ENCODE measurements at places on chromosomes 2 and 18.

DNA sequence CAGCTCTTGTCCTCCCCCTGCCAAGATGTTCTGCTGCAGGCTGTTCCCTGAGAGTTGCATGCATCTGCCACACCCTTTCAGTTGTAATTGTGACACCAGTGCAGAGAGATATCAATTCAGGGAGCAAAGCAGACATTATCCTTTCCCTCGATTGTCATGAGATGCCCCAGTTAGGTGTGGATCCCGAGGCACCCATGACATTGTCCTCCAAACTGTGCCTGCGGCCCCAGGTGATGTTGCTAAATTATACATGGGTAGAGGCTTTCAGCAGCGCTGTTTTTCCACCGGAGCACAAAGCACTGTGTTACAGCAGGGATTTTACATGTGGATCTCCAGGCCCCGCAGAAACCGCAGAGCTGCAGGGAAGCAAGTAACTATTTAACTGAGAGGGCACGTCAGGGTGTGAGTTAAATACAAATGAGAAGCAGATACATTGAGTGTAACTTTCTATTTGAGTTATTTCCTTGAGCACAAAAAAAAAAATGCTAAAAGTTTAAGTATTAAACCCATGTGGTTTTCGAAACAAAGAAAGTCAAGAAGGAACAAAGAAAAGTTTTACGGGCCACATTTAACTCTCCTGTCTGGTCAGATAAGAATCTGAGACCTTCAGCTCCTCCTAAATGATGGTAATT is 90.3 kb upstream of the BCL2L11 start:
- DNase-seq = no peak

DNA sequence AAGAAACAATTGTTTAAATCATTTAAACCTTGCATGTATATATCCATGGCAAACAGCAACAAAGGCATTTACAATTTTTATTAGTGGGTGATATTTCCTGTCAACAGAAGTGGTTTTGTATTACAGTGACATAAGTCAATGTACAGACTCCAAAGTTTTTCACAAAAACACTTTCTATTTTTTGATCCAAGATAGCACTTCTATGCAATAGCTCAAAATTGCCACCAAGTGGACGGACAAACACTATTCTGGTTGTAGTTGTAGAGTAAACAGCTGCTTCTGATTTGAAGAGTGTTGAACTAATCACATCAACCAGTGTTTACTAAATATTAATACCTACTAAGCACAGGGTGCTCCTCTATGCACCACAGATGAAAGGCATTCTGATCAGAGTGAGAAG is 421.4 kb downstream of the NCKAP5 start:
- DNase-seq = no peak

GRCh38 chr2:100870652-100871531 is 51.0 kb downstream of the NPAS2 start:
- DNase-seq = no peak

- DNase-seq = no peak
Measured at GRCh38 chr2:104975371-104975770, 62.5 kb upstream of the MRPS9 start.

DNA sequence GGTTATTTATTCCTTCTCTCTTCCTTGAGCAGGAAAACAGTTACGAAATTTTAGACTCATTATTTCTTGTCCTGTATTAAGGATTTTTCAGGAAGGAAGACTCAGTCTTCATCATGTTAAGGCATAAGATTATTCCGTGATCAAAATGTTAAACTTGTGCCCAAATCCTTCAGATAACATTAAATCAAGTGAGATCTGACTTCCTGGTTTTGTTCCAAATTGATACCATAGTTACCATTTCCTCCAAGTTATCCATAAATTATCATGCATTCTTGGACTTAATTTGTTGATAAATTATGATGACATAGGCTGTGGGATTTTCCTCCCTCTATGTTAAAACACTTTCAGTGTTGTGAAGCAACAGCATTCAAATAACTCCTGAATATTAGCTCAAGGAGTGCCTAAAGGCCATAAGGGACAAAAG is 31.9 kb downstream of the EFEMP1 start:
- DNase-seq = no peak

DNA sequence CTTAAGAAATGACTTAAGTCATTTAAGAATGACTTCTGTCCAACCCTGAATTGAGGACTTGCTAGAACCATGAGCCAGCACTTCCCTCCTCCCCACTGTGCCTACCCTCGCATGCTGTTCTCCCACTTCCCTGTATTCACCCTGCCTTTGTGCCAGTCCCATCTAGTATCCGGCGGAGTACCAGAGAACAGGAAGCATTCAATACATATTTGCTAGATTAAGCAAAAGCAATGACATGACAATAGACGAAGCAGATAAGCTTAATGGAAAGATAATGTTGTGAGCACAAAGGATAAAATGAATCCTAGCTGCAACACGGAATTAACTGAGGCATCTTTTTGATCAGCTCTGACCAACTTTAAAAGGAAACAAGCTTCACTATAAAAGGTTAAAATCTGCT is 328.5 kb downstream of the TDRD15 start:
- no peak for DNase-seq

GRCh38 chr18:54392543-54393023 is 34.9 kb downstream of the C18orf54 start:
- no peak for DNase-seq

DNA sequence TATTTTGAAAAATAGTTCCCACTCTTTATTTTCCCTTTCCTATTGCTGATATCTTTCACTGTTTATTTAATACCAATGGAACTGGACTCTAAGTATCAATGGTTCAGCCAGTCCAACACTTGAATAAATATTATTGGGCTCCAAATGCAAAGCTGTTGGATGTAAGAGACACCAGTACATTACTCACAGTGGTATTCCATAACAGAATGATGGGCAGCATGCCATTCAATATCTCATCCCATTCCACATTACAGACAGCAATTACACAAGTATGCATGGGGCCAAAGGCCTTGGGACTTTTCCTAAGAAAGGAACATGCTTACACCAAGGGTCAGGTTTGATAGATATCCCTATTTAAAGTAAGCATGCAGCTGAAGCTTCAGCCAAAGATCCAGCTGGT is 231.9 kb downstream of the RND3 start:
- DNase-seq = no peak

GRCh38 chr2:30230497-30231211 is 680 bp upstream of the LBH start:
- DNase-seq = no peak

All from upper lobe of right lung (tissue), 1 donor.